Hematopoietic multipotent progenitor cell treated with erythropoietin and hydrocortisone succinate and interleukin-3 and kit ligand, for 17 days (in vitro differentiated cells): ENCODE measurements at places on chromosomes 2 and 18.

GRCh38 chr2:118321432-118322105 is 233.3 kb downstream of the INSIG2 start:
- DNase-seq = no peak

DNA sequence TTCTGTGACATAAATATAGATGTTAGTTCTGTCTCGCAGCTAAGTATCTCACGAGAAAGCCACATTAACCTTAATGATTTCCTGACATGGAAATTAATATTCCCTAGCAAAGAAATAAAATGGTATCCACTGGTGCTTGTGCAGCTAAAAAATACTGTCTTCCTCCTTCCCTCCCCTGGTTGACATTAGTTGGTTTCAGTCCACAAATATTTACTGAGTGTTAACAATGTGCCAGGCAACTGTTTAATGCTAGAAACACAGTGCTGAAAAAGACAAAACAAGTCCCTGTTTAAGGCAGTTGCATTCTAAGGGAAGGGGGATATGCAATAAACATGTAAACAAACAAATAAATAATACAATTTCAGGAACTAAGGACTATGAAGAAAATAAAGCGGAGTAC is 44.2 kb upstream of the VPS54 start:
- no peak for DNase-seq

- no peak for DNase-seq
These were observed 10.0 kb upstream of the LAPTM4A start for GRCh38 chr2:20061476-20061875.

DNA sequence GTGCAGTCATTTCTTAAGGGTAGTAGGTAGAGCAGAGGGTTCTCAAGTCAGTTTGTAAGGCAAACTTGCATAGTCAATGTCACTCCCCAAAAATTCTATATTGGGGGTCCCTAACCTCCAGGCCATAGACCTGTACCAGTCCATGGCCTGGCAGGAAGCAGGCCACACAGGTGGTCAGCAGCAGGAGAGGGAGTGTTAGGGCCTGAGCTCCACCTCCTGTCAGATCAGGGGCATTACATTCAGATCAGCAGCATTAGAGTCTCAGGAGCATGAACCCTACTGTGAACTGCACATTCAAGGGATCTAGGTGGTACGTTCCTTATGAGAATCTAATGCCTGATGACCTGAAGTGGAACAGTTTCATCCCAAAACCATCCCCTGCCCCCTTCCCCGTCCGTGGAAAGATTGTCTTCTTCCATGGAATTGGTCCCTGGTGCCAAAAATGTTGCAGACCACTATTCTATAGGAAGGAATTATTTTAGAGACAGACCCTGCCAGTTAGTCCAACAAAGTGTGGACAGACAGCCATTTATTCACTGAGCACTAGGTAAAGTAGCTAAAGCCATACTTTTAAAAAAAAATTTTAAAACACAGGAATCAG is 6.7 kb downstream of the COA5 start:
- peak; percentile 37 for DNase-seq

GRCh38 chr2:101199251-101199791 is 48.1 kb upstream of the TBC1D8 start:
- no peak for DNase-seq

DNA sequence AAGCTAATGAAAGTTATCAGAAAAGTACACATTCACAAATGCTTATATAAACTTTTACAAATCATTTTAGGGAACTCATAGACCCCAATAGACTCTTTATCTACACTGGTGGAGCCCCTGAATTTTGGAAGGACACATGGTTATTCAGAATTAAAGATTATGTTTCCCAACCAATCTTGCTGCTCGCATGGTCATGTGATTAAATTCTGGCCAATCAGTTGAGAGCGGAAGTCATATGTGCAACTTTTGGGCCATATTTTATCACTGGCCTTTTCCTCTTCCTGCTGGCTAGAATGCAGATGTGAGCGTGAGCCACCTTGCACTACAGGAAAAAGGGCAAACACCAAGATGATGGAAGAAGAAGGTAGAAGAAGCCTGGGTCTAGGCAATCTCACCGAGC is 19.8 kb downstream of the THOC1 start:
- no peak for DNase-seq

DNA sequence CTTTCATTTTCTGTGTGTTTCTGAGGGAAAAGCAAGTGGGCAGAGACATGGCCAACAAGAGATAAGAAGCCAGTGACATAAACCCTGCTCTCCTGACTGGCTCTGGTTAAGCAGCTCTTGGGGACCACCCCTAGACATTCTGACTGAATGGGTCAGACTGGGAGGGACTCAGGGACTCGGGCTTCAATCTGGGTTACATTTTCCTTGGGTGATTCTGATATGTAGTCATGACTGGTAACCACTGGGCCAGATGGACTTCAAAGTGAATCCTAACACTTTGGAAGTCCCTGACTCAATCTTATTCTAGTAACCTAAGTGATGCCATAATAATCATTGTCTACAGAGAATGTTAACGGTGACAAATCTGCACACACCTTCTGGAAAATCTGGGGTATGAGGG is 397.8 kb downstream of the NBAS start:
- DNase-seq = no peak

GRCh38 chr2:132896073-132896472 is 226.1 kb upstream of the LYPD1 start:
- DNase-seq = no peak

DNA sequence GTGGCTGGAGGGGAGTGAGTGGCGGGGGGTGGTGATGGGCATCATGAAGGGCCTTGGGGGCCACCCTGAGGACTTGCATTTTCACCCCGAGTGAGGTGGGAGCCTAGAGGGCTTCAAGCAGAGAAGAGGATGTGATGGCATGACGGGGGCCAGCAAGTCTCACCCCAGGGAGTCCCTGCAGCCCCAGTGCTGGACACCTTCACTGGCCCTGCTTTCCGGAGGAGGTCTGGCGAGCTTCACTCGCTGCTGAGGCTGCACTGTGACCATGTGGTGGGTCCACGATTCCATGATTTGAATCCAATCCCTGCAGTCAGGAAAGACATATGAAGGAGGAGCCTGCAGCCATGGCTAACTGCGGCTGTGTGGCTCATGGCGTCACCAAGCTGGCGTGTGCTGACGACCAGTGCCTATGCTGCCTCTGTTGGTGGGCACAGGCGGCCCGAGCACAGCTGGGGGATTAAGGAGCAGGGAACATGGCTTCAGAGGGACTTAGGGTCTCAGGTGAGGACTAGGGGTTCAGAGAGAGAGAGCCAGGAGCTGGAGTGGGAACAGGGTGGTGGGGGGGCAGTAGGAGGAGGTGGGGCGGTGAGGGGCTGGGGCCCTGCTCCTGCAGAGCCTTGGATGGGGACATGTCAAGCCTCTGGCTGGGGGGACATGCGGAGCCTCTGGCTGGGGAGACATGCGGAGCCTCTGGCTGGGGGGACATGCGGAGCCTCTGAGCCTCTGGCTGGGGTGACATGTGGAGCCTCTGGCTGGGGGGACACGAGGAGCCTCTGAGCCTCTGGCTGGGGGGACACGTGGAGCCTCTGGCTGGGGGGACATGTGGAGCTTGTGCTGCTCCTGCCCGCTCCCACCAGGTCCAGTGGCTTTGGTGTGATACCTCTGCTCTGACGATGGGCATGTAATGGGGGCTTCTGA is 3.6 kb downstream of the ZAP70 start:
- no peak for DNase-seq

- no peak for DNase-seq
These were observed 868.1 kb upstream of the CNTNAP5 start for GRCh38 chr2:123157016-123157415.

- no peak for DNase-seq
These were observed 83.1 kb downstream of the EFEMP1 start for GRCh38 chr2:55840460-55840859.

DNA sequence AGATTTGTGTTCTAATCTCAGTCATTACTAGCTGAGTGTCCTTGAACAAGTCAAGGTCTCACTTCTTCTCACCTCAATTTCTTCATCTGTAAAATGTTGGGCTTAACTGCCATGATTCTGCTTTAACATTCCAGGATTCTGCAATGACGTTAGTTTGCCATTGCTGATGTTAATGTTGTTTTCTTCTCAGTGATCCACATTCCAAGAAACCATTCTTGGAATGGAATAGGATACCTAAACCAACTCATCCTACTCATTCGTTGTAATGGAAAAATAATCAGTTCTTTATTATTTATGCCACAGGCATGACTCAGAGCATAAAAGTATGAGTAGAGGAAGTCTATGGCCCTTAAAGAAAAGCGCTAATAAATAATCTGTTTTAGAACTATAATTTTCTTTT is 140.2 kb upstream of the ETAA1 start:
- DNase-seq = no peak

- DNase-seq = no peak
These were observed 269.1 kb upstream of the SIX3 start for GRCh38 chr2:44672431-44672830.

DNA sequence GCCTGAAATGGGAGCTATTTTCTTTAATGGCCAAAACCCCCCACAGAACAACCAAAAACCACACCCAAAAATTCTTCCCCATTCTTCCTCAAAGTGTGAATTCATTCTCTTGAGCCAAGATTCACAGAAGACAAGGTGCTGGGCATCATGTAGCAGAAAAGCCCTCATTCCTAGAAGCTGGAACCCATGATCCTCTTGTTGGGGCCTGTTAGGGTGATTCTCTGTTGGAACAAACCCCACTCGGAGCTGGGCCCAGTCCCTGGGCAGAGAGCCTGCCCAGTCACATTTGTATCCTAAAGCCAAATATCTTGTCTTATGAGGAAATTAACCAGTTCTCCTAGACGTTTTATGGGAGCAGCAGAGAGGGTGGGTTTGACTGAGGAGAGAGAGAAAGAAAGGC is 22.8 kb upstream of the VPS4B start:
- no peak for DNase-seq

GRCh38 chr2:38735999-38736320 is 15.2 kb downstream of the SRSF7 start:
- no peak for DNase-seq

GRCh38 chr2:206267567-206267966 is 6.9 kb upstream of the ZDBF2 start:
- no peak for DNase-seq

GRCh38 chr2:210309548-210310233 is 5.3 kb downstream of the MYL1 start:
- no peak for DNase-seq

- DNase-seq = peak; percentile 59
These were observed 615 bp downstream of the GORASP2 start for GRCh38 chr2:170929686-170930050.

GRCh38 chr2:54099829-54100585 is 15.4 kb upstream of the ACYP2 start:
- no peak for DNase-seq

GRCh38 chr2:170568511-170568910 is 146.6 kb upstream of the SP5 start:
- no peak for DNase-seq

- DNase-seq = no peak
These were observed 91.5 kb upstream of the TMEFF2 start for GRCh38 chr2:192286093-192286701.

DNA sequence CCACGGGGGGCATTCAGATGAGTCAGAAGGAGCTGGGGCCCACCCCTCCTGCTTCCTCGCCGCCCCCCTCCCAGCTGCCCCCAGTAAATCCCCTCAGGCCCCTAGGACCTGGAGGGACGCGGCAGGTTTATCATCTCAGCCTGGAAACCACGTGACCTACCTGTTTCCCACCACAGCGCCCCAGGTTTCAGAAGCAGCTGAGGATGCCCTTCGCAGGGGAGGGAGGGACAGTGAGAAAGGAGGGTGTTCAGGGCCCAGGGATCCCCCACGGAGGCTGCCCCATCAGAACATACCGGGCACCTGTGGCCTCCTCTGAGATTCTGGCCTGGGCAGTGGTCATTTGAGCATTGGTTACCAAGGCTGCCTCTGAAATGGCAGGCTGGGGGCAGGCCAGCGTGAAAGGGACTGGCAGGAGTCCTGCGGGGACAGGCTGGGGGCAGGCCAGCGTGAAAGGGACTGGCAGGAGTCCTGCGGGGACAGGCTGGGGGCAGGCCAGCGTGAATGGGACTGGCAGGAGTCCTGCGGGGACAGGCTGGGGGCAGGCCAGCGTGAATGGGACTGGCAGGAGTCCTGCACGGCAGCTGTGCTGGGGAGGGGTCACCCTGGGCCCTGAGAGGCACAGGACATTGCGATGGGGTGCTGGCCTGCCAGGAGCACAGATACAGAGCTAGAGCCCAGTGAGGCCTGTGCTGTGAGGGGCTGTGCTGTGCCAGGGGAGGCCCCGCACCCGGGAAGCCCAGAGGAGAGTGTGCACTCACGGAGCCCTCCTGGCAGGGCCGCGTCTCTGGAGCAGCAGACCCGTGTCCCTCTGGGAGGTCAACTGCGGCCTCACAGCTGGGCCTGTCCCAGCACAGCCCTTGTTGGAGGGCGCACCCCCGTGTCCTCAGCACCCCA is 1.6 kb downstream of the NEU4 start:
- DNase-seq = no peak

- DNase-seq = no peak
These were observed 1.7 kb upstream of the MAPK4 start for GRCh38 chr18:50558157-50558556.

- no peak for DNase-seq
These were observed 17.1 kb downstream of the GATA6 start for GRCh38 chr18:22186484-22186971.

- DNase-seq = no peak
These were observed 44.7 kb upstream of the GAREM2 start for GRCh38 chr2:26128176-26128575.

- DNase-seq = no peak
These were observed 200.3 kb downstream of the PDE11A start for GRCh38 chr2:177872286-177872685.
